ENCODE measurements at places on chromosomes 11 and 22.

DNA sequence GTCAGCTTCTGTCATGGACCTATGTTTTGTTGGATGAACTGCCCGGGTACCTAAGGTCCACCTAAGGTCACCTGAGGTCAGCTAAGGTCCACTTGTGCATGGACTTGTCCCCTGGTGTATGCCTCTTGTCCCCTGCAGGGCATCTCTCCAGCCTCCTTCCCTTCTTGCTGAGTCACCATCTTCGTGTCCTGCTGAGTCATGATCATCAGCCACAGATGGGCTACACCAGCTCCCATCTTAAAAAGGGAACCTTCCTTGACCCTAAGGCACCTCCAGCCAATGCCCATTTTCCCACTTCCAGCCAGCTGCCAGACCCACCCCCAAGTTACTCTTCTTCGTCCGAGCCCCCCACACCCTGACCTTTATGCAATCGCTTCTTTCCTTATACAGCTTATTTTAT is 544.9 kb downstream of the TBC1D22A start:
- DNase-seq, result no peak

GRCh38 chr11:124199702-124200101 is 16.6 kb downstream of the OR10D3 start:
- DNase-seq, result no peak

GRCh38 chr22:42228483-42228882 is 42.0 kb downstream of the TCF20 start:
- no peak for DNase-seq

GRCh38 chr11:77431813-77432212 is 42.1 kb downstream of the PAK1 start:
- DNase-seq, result no peak

- no peak for DNase-seq
These were observed 618.2 kb downstream of the LRRC4C start for GRCh38 chr11:40841231-40841630.

- DNase-seq, result no peak
These were observed 1527.9 kb downstream of the BRD1 start for GRCh38 chr22:48299801-48300200.

GRCh38 chr22:38938221-38938620 is 19.2 kb upstream of the APOBEC3A start:
- no peak for DNase-seq

GRCh38 chr11:86193297-86194095 is 51.1 kb upstream of the EED start:
- peak; percentile 86 for DNase-seq

GRCh38 chr11:27120211-27120610 is 79.6 kb downstream of the BBOX1 start:
- DNase-seq, result no peak

GRCh38 chr11:19241260-19242178 is 774 bp upstream of the E2F8 start:
- DNase-seq, result no peak

DNA sequence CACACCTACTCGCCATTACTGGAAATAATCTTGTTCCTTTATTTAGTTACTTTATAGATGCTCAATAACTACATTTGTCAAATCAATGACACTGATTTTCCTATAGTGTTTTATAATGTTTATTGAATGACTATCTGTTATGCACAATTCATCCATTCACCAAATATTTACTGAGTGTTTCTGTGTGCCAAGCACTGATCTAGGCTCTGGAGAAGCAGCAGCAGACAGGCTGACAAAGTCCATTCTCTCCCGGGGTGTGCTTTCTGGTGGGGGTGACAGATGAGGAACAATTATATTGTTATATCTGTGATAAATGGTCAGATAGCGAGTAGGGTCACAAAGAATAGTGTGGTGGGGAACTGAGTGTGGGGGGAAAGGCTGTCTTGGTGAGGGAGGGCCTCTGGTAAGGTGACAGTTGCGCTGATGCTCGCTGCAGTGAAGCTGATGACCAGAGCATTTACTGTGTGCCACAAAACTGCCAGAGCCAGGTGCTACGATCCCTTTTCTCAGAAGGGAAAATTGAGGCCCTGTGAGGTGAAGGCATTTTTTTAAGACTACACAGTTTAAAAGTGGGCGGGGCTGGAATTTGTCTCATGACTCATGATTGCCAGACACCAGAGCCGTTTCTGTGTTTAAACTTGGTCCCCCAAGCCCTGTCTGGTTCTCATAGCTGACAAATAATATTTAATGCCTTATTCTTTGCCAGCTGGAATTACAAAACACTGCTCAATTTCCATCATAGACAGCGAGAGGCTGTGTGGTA is 10.2 kb downstream of the PACS1 start:
- no peak for DNase-seq

DNA sequence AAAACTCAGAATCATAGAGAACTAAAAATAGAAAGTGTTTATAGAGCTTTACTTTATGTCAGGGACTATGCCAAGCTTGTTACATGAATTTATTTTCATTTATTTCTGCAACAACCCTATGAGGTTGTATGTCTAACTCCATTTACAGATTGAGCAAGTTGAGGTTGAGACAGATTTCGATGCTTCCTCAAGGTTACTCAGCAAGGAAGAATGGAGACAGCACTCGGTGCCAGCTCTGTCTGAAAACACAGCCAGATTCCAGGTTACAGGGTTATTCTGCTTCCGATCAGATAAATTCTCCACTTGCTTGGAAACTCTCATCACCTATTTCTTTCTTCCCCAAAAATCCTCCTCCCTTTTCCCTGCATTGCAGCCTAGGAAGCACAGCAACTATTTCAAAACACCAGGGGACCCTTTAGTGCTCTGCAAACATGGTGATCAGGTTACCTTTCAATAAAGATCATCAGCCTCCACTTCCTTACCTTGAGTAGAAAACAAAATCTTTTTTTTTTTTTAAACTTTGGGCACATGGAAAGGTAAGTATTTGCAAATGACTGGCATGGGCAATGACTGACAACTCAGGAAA is 7.0 kb downstream of the MMP3 start:
- DNase-seq, result no peak

DNA sequence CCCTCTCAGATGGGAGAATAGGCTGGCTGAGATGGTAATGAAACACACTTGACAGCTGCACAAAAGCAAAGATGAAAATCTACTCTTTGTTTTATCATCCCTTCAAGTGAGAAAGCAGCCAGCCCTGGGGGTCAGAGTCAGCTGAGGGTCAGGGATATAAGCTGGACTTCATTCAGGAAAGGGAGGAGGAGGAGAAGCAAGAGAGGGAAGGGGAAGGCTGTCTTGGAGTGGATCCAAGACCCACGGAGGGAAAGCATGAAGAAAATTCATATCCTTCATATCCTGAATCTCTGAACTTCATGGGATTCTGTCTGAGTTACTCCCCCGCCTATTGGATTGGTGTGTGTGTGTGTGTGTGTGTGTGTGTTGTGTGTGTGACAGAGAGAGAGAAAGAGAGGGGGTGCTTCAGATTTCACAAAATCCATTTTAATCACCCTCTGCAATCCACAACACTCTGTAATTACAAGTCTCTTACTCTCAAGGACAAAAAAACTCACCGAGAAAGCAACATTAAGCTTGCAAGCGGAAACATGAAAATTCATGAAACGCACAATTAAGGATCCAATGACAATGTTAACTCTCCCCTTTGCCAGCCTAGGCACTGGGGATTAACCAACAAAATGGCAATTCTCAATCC is 327.7 kb downstream of the TENM4 start:
- DNase-seq, result no peak

DNA sequence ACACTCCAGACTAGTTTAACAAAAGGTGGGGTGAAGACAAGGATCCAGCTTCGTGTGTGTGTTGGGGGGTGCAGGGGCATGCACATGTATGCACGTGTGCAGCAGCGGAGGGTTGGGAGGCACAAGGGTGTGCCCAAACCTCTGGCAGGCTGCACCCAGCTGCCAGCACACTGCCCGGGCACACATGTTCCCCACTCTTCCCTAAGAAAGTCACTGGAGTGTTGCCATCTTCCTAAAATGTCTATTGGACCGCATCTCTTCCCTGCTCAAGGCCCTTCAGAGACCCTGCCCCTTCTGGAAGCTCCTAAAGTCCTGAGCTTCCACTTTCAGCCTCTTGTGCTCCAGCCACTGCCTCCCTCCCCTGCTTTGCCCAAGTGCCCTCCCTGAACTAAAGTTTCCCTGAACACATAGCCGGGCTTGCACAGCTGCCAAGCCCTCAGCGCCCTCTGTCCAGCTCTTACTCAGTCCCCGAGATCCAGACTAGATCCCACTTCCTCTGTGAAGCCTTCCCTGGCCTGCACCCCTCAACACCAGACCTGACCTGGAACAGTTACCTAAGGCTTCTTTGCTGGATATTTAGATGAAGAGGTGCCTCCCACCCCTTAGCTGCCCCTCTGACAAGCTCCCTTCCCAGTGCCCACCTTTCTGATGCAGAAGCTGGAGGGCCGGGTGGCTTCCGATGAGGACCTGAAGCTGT is 6.0 kb downstream of the CFL1 start:
- DNase-seq, result no peak

GRCh38 chr11:66688561-66689534 is 11.2 kb upstream of the RBM4B start:
- no peak for DNase-seq

DNA sequence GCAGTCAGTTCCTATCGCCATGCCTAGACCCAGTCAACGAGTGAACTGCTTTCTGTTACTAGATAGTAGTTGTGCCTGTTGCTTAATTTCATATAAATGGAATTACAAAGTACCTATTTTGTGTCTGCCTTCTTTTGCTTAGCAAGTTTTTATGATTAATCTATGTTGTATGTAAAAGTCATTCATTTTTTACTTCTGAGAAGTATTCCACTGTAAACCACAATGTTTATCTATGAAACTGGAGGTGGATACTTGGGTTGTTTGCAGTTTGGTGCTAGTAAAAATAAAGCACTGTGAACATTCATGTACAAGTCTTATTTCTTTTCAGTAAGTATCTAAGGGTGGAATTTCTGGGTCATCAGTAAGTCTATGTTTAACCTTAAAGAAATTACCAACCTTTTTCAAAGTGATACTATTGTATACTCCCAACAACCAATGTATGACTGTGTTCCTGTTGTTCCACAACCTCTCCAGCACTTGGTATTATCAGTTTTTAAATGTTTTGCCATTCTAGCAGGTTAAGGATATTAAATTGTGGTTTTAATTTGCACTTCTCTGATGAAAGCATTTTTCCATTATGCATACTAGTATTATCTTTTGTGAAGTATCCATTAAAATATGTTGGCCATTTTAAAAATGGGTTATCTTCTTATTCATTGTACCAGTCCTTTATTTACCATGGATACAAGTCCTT is 68.2 kb downstream of the DNAJC24 start:
- DNase-seq, result no peak

DNA sequence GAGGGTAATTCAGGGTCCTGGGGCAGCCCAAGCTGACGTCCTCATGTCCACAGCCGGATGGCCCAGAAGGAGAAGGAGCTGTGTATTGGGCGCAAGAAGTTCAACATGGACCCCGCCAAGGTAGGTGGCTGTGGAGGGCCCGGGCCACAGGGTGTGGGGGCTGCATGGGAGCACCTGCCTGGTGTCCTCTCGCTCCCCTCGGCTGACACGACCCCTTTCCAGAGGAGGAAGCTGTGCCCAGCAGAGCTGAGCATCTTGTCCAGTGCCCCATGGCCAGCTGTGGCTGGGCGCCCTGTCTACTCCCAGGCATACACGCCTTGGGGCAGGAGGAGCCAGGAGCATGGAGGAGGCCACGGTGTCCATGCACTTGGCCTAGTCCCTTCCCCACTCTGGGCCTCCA is 13.6 kb downstream of the CYTH4 start:
- DNase-seq, result no peak

DNA sequence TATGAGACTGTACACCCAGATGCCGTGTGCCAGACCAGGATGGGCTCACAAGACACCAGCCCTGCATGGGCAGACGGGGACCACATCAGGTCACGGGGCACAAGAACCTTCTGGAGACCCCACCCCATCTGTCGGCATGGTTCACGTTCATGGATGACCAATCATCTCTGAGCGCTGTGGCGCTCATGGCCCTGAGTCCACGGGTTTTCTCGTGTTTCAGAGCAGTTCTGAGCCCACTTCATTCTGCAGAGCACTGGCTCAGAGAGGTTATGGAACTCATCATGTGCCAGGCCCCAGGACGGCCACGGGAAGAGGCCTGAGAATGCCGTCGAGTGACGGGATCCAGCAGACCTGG is 63.0 kb upstream of the PPARA start:
- no peak for DNase-seq

DNA sequence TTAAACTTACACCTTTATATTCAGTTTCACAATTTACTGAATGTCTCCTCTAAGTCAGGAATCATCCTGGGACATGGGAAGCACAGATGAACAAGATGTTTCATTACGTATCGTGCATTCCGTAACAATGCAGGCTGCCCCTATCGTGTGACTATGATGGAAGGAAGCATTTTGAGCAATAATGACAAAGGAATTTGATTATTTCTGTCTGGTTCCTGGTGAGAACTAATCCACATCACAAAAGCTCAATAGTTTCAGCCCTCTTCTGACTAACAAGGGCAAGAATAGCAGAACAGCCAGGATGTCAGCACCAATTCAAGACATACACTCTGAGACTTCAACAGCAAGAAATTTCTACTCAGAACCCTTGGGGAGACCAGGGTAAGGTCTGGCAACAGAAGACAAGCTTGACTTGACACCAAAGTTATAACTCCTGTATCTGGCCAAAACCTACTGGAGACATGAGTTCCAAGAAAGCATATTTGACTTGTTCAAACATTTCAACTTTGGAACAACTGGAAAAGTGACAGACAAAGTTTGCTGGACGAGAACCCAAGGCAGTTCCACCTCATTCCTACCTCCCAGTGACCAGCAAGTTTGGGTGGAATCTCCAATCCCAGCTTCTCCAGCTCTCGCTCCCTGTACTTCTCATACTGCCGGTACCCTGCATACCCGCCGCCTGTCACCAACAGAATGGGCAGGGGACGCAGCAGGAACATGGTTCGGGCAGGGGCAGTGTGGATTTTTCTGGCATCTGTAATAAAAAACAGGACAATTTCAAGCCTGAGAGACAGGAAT is 14.3 kb downstream of the PISD start:
- no peak for DNase-seq

- no peak for DNase-seq
These were observed 174.4 kb downstream of the TENM4 start for GRCh38 chr11:79266396-79266795.
